ENCODE measurements at places on chromosomes 6 and 20.

- no peak for DNase-seq
Observed at GRCh38 chr20:14580418-14581074, 243.1 kb upstream of the FLRT3 start.

GRCh38 chr6:143294265-143294860 is 156.1 kb downstream of the ADAT2 start:
- no peak for DNase-seq

DNA sequence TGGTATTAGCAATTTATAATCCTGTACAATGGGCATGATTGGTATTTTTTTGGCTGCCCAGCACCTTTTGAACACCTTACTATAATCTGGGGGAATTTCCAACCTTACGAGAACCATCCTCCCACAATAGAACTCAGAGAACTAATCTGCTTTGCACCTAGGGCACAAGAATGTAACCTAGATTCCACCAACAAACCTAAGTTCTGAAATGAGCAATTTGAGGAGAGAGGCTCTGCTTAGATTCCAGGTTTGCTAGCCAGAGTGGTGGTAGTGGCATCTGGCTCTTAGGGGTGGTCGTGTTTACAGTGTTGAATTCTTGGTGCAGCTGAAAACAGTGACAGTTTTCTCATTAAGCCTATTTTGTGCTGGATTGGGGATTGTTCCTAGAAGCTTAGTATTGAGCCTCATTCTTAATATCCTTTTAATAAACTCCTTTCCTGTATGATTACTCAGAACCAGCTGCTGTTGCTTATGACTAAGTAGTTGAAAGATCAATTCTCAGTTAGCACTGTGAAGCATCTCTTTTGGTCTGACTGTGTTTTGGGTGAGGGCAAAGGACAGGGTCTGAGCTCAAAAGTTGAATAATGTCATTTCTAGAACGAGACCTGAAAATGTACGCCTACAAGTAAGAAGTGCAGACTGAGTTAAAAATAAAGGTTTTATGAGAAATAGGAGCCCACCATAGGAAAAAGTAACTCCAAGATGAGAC is 385.6 kb downstream of the CDKAL1 start:
- DNase-seq, result no peak

- no peak for DNase-seq
Observed at GRCh38 chr6:47810885-47811284, 29.1 kb downstream of the OPN5 start.

- DNase-seq, result no peak
Observed at GRCh38 chr6:98280492-98280891, 553.9 kb upstream of the POU3F2 start.

- DNase-seq, result no peak
Observed at GRCh38 chr20:11350126-11351005, 567.3 kb upstream of the BTBD3 start.

- DNase-seq, result no peak
Observed at GRCh38 chr6:23940466-23940865, 185.5 kb upstream of the NRSN1 start.

GRCh38 chr6:41937861-41938574 is 3.6 kb downstream of the CCND3 start:
- no peak for DNase-seq

- DNase-seq, result no peak
Observed at GRCh38 chr20:56974499-56975250, 291.8 kb downstream of the BMP7 start.

Data from activated CD8-positive, alpha-beta memory T cell treated with anti-CD3 and anti-CD28 coated beads for 4 hours (primary cell).